ENCODE measurements at places on chromosomes 7 and 10. TPM values are rescaled to one million over a fixed set of nuclear protein-coding genes. Genes with fewer than 3 reads are reported as not detected.

CYP2C18 gene
- 0.79 TPM for total RNA-seq

AGR3 gene
- total RNA-seq, result 3.1 TPM

ANKRD7 gene
- total RNA-seq, result not detected

IFIT5 gene
- total RNA-seq, result 2.3 TPM

FRMD4A gene
- total RNA-seq, result 52.1 TPM

DNA sequence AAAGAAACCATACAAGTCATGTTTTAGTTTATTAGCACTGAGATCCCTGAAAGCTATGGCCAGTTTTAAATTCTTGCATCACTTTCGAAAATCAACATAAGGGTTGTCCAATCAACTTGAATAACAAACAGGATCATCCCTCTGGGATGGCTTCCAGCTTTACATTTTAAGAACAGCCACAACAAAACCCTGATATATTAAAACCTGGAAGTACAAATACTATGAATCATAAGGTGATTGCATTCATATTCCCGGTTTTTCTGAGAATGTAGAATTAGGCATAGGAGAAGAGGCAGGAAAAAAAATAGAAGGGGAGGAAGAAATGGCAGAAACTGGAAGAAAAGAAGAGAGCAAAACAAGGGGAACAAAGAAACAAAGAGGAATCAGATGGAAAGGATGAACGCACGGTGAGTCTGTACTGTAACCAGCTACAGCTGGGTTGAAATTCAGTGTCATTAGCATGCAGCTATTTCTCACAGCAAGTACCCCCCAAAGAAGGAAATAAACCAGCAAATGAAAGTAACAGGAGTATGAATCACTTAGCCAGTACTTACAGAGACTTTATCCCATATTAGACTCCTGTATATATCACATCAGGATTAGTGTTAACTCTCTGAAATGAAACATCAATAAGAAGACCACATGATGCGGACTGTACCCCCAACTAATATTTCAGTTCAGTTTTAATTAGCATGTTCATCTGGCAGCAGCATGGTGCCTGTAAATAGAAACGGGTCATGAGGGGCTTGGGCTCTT, 301.3 kb downstream of the RNLS start:
- H3K4me1 ChIP-seq, result no peaks in the 10 kb centered on the region
- H3K4me3 ChIP-seq, result no peak overlapping the region
- no peak overlapping the region for H3K27ac ChIP-seq
- no peaks in the 10 kb centered on the region for H3K27me3 ChIP-seq
- no peaks in the 10 kb centered on the region for H3K36me3 ChIP-seq

- H3K36me3 ChIP-seq, result no peaks in the 10 kb centered on the region
- peaks cover 23% of the 10 kb centered on the region for H3K4me1 ChIP-seq
- no peak overlapping the region for H3K4me3 ChIP-seq
Observed at GRCh38 chr10:129532838-129533237, 65.8 kb downstream of the MGMT start.
